ENCODE measurements at places on chromosomes 12 and 14.

DNA sequence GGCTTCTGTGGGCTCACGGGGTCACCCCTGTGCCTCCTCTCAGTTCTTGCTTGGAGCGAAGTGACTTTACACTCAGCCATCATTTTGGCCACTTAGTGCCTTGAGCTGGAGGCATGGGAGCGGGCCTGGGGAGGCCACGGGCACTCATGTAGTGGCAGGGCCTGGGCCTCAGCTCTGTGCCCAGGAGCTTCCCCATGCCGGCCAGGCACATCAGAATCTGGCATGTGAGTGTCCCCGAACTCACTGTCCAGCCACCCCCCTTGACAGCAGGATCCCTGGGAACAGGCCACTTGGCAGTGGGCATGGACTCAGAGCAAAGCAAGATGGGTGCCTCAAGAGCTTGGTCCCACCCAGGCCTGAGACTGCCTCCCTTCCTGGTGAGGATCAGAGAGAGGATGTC lies 29.5 kb downstream of the DDX51 start:
- DNase-seq: no peak

DNA sequence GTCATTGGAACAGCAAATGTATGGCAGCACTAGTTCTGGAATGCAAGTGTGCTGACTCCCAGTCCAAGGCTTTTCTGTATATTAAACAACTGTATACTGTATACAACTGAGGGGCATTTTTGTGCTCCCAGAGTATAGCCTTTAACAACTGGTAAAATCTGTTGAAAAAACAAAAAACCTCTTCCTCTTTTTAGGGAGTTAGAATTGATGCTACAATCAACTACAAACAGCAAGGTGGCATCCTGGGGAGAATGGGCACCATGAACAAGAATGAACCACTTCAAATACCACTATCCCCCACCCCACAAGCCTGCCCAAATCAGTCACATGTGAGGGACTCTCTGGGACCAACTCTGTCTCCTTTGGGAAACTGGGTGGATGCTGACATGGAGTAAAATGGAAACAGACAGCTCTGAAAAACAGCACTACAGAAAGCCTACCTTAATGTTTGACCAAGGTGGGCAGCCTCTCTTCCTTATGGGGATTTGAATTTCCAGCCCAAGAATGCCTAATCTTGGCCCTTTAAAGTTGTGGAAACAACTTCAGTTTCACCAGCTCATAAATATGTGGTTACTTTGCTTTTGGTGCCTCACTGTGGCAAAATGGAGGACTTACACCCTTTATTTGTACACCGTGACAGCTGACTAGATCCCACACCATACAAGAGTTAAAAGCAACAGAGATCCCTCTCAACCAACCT lies 7.5 kb downstream of the VTI1B start:
- DNase-seq: no peak

DNA sequence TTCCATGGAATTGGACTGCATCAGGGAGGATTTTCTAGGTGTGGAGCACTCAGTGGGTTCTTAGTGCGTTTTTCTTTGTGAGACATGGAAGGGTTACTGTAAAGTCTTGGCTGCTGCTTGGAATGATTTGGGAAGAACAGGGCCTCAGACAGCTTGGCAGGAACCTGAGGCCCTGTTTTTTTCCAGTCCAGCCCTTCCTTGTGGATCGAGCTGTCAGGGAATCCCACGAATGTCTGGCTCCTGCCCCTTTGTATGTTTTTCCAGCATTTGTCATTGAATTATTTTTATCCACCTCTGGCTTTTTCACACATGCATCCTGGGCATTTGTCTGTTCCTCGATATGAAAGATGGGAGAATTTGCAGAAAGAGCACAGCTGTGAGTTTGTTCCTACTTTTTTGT lies 158.5 kb downstream of the TGFB3 start:
- no peak for DNase-seq

DNA sequence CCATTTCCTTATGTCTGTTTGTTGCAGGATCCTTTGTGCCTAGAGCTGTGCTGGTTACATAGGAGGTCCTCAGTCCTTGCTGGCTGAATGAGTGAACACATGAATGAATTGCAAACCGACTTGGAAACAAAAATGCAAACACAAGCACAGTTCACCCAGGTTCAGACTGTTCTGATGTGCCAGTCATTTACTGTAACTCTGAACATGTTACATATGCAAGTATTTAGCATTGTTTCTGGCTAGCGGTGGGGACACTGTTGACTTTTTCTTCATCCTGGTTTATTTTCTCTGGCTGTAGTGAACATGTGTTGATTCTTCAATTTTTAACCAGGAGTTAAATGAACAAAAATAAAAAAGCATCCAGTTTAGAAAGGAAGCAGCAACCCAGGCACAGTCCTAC lies 33.4 kb downstream of the TSPAN9 start:
- DNase-seq: no peak

DNA sequence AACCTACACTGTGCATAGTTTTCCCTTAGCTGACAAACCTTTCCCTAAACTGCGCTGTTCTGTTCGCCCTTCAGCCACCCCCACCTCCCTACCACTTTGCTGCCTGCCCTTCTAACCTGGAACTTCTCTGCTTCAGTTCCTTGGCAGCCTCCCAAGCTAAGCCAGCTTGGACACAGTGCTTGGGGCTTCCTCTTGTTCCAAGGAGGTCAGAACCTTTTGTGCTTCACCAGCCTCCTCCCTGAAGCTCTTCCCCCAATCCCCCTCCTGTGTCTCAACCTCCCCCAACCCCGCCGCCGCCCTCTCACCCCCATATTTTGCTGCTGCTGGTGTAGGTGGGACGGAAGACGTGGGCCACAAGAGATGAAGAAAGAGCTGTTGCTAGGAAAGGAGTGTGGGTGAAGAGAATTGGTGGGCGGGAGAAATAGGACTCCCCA lies 8.1 kb upstream of the RIC8B start:
- DNase-seq: no peak

GRCh38 chr12:6226679-6227051 lies 26.5 kb downstream of the CD9 start:
- no peak for DNase-seq

DNA sequence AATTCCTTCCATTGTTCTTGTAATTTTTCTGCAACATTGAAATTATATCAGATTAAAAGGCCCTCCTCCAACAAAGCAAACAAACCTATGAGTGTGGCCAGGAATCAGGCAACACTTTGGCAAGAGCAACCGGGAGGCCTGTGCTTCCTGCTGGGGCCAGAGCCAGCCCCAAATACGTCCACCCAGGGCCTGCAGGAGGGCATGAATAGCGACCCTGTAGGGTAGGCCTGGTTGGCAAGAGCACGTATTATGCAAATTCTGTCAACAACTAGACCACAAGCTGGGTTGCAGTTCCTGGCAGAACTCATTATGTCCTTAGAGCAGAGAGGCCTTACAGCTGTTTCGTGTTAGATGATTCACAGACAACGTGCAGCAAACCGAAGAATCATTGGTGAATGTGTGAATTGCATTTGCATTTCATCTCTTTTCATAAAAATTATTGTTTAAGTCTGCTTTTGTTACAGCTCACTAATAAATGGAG lies 26.9 kb upstream of the LGALS3 start:
- peak; percentile 38 for DNase-seq

GRCh38 chr14:97408503-97408902 lies 611.3 kb downstream of the VRK1 start:
- no peak for DNase-seq

DNA sequence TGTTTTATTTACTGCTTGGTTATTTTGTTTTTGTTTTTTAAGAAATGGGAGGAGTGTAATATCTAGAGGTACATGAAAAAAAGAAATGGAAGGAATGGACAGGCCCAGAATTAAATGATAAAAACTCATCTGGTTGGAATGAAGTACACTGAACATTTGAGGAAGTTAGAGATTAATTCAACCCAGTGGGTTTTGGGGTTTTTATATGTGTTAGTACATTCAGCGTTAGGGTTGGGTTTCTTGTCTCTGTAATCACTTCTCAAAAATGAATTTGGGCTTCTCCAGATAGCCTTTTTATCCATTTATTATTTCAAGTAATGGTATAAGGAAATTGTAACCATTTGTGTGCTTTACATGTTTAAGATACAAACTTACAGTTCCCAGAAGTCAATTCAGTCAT lies 19.5 kb upstream of the NUP107 start:
- no peak for DNase-seq

- DNase-seq: no peak
Measured at GRCh38 chr12:106333756-106334155, 23.8 kb upstream of the POLR3B start.

- DNase-seq: no peak
Measured at GRCh38 chr14:89209558-89209957, 207.5 kb downstream of the FOXN3 start.

DNA sequence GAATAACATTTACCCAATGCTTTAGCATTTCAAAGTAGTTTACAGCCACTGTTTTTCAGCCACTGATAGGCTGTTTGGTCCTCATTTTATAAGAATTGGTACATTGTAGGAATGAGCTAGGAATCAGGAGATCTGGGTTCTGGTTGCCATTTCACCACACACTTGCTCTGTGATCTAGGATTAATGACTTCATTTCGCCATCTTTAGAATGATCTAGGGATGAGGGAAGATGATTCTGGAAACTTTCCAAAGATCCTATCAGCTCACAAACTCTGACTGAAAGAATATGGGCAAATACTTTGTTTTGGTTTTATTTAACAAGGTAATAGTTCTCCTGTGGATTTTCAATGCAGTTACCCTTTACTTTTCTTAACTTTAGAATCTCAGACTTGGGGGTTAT lies 155.0 kb downstream of the GCH1 start:
- no peak for DNase-seq

- DNase-seq: no peak
Measured at GRCh38 chr14:72433511-72433910, 460.4 kb downstream of the DPF3 start.

DNA sequence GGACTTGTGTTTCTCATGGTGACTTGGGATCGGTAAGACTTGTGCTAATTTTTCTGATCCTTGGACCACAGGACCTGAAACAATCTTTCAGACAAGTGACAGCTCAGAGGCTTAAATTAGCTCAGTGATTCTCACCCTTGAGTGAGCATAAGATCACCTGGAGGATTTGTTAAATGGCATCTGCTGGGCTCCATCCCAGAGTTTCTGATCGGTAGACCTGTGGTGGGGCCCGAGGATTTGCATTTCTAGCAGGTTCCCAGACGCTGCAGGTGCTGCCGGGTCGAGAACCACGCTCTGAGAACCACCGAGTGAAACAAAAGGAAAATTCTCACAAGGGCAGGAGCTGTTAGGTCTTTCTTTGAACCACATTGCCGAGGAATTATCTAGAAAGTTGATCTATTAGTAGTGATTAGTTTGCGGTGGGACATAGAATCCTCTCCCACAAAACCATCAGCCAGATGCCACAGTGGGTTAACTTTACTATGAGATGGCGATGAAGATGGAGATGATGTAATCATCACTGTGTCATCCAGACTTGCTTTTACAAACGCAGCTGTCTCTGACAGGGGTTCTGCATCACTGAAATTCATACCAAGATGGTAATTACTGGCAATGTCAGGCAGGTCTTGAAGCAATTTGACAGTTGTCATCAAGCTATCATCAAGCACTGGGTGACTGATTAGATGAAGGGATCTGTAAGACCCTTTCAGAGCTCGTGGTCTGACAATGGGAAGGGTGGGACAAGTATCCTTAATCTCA lies 184.0 kb downstream of the AACS start:
- DNase-seq: no peak

- no peak for DNase-seq
Measured at GRCh38 chr14:59394268-59394667, 70.9 kb downstream of the GPR135 start.

GRCh38 chr14:103296007-103296406 lies 38.0 kb upstream of the EIF5 start:
- DNase-seq: no peak

DNA sequence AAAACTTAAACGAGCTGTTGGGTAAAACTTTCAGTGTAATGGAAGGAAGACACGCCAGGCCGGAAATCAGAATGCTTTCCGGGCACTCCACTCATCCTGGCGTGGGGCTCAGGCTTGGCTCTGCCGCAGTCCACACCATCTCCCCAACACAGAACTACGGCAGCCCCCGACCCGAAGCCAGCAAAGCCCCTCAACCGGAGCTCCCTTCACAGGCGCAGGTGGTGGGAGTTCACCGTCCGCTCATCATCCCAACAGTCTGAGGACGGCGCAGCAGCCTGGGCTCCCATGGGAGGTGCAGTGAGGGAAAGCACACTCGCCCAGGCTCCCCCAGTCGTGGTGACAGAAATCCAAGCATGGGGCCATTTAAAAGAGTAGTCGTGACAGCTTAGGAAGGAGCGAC lies 11.0 kb upstream of the MMP17 start:
- no peak for DNase-seq

DNA sequence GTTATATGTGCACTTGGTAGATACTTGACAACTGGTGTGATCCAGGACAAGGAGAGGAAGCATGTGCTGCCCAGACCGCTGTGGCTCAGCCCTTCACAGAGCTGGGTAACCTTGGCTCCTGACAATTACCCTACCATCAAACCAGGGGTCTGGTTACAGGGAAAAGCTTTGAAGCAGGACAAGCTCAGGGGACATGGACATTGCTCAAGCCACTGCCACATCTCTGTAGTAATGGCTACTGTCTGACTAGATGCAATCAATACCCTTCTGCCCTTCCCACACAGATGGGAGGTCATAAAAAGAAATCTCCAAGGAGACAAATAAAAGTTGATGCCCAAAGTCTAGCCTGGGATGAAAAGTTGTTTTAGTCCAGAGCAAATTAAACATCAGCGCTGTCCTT lies 577.4 kb downstream of the MED13L start:
- DNase-seq: no peak

DNA sequence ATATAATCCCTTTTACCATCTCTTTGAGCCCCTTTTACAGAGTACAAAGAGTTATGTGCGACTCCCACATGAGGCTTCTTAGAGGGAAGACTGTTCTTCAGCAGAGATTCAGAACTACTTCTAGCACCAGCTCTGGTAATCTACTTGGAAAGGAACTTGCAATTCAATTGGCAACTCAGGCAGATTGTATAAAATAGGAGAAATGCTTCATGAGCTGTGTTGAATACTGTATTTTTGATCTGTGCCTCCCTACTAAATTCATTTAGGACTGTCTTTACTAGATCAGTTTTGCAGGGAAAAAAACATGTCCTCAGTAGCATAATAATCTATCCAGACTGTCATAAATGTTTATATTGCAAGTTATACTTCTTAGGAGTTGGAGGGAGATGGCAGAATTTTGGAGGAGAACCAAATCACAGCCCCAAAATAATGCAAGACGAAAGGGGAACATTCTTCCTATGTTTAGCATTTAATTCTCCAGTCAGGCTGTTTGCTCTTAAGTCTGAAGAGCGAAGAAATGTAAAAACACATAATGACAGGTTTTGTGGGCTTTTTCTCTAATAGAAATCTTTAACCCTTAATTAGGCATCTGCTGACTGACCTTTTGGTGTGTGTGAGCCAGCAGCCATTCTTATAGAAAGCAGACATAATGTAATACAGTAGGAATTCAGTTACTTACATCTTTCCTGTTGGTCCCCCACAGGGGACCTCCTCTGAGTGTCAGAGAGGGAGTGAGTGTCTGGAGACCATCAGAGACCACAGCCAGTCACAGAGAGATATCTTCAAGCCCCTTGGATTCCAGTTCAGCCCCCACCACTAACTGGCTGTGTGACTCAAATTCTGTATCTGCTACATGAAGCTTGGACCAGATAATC lies 3.9 kb downstream of the ANO4 start:
- no peak for DNase-seq

Measured in stimulated activated CD4-positive, alpha-beta T cell treated with anti-CD3 and anti-CD28 coated beads, Interleukin-2, amount 100 ng/mL, for 24 hours (primary cell).